Femur (tissue), 1 donor: ENCODE measurements at places on chromosomes 12 and 14.

GRCh38 chr14:35034440-35034833 lies 11.6 kb upstream of the FAM177A1 start:
- DNase-seq = no peak

GRCh38 chr14:102079700-102079979 lies 7.2 kb downstream of the HSP90AA1 start:
- DNase-seq = no peak

- no peak for DNase-seq
Measured at GRCh38 chr12:19894803-19895202, 455.5 kb downstream of the AEBP2 start.

DNA sequence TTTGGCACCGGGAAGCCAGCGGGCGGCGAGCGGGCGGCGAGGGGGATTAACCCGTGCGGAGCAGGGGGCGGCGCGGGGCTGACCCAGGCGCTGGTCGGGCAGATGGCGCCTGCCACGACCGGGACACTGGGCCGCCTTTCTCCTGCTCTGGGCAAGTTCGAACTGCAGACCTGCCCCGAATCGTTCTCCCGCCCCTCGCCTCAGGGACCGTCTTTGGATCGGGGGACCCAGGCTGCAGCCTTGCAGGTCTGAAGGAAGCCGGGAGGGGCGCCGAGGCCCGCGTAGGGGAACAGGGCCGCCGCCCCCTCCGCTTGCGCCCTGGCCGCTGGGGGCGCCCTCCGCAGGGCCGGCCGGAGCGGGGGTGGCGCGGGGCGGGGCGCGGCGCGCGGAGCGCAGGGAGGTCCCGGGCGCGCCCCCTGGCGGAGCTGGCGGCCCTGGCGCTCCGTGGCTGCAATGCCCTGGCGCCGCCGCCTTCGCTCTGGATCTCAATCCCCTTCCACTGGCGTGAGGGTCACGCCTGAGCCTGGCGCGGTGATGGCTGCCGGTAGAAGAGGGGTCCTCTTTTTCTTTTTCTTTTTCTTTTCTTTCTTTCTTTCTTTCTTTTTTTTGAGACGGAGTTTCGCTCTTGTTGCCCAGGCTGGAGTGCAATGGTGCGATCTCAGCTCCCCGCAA lies 449 bp upstream of the LTBP2 start:
- DNase-seq = peak; percentile 85

DNA sequence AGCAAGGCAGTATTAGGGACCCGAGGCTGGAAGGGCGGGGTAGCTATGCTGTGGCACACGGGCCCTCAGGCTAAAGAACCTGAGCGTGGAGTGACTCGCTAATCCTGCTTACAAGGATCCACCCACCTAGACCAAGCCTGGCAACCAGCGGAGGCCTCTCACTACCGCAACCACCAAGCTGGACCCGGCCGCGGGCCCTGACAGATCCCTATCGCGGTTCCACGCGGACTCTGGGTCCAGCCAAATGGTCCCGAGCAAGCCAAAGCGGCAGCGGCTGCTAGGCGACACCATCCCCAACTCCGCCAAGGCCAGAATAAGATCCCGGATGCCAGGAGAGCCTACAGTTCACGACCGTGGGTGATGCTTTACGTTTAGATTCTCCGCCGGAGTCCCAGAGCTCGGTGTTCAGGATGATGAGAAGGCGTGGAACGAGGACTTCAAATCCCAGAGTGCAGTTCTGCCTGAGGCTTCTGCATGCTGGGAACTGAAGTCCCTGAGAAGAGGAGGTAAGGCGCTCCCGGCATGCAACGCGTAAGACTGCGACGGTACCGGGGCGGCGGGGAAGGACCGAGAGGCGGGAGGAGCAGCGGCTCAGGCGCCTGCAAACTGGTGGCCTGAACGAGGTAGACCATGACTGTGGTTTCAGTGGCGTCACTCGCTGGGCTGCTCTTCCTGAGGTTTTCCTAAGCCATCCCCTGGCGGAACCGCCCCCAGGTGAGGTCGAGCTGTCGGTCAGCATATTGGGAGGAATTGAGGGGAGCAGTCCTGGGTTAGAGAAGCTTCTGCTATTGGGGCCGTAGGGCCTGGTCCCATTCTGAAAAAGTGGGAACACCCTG lies at the start of the genes CEP290 and TMTC3:
Gene CEP290, minus strand, starts transcription at position 315 of the 836 bp plus-strand sequence. CDS start 781 bp downstream, outside the sequence.
Gene TMTC3, plus strand, starts transcription at position 534 of the 836 bp plus-strand sequence. CDS start 6,009 bp downstream, outside the sequence.
- DNase-seq = peak; percentile 98

DNA sequence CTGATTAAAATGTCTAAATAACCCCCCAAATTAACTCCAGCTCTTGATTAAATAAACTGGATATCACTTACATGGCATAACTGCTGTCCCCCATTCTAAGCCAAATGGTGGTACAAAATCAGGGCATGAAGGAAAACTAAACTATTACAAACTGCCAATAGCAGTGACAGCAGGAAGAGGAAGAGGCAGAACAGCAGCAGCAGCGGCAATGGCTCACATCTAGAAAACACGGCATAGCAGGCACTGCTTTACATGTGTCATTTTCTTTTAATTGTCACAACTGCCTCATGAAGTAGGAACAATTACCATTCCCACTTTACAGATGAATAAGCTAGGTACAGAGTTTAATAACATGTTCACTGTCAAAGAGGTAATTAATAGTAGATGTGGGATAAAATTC lies 92.0 kb downstream of the EPS8 start:
- DNase-seq = no peak

GRCh38 chr12:111757361-111758119 lies 9.2 kb upstream of the ALDH2 start:
- peak; percentile 77 for DNase-seq

GRCh38 chr14:100604121-100604501 lies 16.9 kb upstream of the BEGAIN start:
- peak; percentile 11 for DNase-seq

DNA sequence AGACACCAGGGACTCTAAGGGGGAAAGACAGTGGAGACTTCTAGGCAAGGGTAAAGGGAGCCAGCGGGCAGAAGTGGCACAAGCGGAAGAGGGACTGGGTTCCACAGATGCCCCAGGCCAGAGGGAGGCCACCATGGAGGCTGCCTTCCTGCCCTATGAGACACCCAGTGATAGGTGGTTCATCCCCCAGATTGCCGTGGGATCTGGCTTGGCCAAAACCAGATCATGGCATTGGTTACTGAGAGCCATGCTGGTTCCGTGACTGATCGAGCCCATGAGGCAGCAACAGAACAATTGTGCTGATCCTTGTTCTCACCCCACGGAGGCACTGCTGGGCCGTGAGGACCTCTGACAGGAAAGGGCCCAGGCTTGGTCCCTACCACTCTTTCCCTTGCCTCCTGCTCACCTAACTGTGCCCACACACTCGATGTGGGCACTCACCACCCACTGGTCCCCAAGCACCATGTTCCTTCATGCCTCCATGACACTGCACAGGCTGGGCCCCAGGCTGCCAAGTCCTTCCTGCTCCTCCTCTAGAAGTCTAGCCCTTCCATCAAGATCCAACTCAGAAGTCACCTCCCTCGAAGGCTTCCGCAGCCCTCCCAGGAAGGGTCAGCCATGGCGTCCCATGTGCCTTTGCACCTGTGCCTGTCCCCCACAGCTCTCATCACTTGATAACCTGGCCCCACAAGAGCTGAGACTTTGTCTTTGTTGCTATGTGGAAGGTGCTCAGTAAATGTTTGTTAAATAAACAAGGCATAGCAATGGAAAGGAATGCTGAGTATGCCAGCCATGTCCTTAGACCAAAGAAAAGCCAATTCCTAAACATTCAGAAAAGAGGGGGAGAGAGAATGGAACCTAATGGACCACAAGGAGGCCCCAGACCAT lies 7.3 kb downstream of the KRT79 start:
- no peak for DNase-seq

DNA sequence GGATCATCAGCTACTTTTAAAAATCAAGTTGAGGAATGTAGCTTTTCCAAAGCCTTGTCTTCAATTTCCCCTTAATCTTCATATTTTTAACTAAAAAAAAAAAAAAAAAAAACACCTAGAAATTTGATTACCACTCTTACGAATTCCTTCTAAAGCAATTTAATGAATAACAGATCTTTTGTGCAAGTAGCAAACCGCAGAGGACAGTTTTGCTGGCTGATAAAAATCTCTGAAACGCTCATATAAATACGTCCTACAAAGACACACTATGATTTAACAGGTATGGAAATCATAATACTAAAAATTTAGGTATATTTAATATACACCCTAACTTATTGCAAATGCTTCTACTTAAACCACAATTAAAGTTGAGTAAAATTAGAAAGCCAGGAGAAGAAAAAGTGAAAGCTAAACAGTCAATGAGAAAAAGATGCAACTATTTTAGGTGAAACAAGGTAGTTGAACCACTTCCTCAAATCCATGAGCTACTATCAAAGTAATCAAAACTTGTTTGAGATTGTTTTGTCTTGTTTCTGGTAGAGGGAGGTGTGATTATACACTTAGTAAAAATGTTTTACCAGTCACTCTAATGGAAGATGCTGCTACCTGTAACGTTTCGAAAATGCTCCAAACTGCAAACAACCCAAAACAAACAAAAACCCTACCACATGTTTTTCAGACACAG lies 2.2 kb downstream of the PAWR start:
- no peak for DNase-seq

DNA sequence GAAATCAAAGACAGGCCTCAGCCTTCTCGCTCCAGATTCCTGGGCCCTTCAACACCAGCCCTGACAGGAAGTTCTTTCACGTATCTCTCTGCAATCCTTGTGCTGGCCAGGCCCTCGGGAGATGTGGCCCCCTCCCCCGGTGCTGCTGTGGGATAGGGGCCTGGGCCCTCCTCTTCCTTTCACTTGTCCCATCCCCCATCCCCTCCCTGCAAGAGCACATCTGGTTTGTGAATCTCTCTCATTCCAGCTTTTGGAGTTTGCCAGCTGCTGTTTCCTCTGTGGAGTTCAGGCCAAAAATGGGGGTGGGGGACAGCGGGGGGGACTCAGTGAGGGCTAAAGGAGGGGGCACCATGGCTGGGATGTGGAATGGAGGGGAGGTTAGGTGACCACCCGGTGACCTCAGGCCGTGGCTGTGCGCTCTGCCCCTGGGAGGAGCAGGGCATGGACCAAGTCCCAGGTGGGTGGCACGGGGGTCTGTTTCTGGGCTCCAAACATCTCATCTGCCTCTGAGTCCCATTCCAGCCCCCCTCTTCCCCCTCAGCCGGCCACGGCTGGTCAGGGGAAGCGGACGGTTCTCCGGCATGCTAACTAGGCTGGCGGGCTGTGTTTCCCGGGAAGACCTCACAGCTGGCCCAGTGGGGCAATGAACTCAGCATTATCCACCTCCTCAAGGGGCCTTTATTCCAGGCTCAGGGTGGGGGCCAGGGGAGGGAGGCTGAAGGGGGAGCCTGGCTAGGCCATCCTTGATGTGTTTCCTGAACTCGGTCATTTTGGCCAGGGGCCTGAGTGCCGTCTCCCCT lies 7.4 kb downstream of the LRP1 start:
- DNase-seq = peak; percentile 93

- peak; percentile 67 for DNase-seq
Measured at GRCh38 chr12:89349814-89350213, 2.5 kb downstream of the DUSP6 start.

- no peak for DNase-seq
Measured at GRCh38 chr14:69658664-69659261, 47.4 kb downstream of the SUSD6 start.

DNA sequence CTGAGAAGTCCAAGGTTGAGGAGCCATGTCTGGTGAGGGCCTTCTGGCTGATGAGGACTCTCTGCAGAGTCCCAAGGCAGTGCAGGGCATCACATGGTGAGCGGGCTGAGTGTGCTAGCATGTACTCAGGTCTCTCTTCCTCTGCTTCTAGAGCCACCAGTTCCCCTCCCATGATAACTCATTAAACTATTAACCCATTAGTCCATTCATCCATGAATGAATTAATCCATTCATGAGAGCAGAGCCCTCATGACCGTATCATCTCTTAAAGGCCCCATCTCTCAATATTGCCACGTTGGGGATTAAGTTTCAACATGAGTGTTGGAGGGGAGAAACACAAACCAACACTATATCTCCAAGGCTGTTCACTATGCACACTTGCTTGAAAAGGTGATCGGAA lies 83.7 kb downstream of the TMEM30B start:
- DNase-seq = no peak

DNA sequence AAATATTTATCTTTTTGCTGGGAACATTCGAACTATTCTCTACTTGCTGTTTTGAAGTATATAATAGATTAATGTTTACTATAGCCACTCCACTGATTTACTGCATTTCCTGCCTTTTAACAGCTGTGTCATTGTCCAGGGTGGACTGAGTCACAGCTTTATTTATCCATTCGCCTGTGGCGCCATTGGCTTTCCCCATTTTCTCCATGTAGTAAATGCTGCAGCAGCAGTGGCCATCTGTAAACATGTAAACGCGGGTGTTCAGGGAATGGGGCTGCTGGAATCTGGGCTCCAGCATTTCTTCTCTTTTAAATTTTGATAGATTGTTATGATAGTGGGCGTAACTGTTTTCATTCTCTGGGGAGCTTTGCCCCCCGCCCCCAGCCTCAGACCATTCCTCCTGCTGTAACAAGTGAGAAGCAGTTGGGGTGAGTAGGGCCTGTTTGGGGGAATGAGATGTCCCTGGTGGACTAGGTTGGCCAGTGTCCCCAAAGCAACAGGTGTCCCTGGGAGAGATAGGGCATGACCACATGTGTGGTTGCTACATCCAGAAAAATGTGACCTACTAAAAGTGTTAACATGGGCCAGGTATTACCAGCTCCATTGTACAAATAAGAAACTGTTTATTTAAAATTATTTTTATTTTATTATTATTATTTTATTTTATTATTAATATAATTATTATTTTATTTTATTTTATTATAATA lies 32.9 kb downstream of the RIN3 start:
- no peak for DNase-seq
